Hypothalamus (tissue), 51 donors: ENCODE measurements at places on chromosomes 12 and 14.

DNA sequence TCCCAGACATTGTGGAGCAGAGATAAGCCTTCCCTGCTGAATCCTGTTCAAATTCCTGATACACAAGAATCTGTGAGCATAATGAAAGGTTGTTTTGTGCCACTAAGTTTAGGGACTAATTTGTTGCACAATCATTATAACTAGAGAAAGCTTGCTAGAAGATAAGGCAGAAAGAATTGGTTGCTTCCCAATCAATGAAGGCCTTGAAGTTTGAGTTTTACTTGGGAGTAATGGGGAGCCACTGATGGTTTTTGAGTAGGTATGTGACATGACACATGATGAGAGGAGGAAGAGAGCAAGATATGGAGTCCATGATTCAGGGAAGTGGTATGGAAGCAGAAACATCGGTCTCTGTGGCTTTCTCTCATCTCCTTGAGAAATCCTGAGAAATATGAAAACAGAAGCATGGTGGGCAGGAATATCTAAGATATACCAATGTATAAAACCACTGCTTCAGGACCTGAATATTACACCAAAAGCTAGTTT is 13.3 kb upstream of the TCP11L2 start:
- DNase-seq = no peak

DNA sequence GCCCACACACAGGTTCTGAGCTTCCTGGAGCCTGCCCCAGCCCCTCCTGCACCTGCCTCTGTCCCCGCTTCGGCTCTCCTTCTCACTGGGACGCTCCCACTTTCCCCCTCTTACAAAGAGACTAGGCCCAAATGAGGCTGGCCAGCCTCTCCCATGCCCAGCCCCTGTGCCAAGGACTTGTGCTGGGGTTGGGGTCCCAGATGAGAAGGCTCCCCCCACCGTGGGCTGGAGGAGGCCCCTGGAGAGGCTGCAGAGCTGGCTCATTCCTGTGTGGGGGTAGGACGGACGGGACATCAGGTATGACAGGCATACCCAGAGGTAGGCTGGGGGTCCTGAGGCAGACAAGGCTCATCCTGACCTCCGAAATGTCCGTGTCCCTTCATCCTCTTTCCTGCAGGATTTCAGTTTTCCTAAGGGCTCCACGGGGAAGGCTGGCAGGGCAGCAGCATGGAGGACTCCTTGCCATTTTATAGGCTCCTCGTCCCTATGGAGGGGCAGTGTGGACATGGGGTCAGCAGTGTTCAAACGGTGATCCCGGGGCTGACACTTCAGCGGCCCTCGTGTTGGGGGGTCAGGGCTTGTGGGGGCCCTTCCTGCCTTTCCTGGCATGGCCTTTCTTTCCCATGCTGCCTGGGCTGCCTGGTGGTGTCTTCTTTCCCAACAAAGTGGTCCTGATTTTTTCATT is 49.1 kb upstream of the MEG3 start:
- DNase-seq = no peak

DNA sequence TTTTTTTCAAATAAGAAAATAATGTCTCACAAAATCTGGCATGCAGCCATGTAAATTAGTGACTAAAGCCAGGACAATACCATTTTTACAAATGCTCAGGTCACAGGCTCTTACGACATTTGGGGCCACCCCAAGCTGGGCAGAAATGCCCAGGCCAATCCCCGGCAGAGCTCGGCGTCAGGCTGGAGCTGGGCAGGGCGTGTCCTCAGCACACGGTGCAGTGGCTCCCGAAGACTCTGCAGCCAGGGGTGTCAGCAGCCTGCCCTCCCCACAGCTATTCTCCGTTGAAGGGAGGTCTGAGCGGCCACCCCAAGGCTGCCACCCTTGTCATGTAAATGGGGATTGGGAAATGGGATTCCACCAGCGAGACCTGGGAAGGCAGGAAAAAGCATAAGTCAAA is 158.6 kb downstream of the DICER1 start:
- no peak for DNase-seq

GRCh38 chr12:18243238-18243637 is 18.1 kb upstream of the PIK3C2G start:
- DNase-seq = no peak

GRCh38 chr14:57818511-57818910 is 47.4 kb downstream of the SLC35F4 start:
- no peak for DNase-seq

DNA sequence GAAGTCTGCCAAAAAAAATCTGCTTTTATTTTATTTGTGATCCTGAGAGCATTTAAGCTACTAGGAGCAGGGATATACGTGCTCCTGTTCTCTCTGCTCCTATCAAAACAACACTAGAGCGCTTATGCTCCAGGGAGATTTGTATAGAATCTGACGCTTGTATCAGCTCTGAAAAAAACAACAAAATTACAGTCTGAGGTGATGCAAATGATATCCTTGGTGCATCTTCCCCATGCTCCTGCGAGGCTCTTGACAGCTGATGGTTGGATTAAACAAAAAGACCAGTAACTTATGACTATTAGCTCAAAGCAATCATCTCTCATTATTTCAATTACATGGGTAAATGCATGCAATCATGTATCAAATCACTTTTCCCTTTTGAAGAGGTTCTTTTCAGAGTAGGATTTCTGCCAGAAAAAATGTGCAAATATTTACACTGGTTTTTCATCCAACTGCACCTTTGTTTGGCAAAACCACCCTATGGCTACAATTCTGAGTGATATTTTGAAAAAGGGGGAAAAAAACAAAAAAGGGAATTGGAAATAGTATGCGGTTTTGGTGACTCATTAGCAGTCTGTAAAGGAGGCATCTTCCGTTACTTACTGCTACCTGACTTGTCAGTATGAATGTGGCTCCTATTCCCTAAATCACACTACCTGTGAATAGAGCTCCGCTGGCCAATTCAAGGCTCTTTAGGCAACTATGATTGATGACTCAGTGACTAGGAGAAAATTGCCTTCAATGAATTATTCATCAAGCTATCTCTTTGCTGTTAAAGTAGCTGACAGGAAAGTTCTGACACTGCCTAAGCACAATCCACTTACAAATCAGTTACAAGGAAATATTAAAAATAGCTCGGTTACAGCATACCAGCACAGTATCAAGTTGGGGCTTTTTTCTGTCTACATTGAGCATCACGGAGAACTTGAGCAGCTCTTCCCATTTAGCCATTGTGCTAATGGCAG is 450.0 kb downstream of the FOXG1 start:
- no peak for DNase-seq

GRCh38 chr12:116143909-116144308 is 133.6 kb downstream of the MED13L start:
- no peak for DNase-seq

DNA sequence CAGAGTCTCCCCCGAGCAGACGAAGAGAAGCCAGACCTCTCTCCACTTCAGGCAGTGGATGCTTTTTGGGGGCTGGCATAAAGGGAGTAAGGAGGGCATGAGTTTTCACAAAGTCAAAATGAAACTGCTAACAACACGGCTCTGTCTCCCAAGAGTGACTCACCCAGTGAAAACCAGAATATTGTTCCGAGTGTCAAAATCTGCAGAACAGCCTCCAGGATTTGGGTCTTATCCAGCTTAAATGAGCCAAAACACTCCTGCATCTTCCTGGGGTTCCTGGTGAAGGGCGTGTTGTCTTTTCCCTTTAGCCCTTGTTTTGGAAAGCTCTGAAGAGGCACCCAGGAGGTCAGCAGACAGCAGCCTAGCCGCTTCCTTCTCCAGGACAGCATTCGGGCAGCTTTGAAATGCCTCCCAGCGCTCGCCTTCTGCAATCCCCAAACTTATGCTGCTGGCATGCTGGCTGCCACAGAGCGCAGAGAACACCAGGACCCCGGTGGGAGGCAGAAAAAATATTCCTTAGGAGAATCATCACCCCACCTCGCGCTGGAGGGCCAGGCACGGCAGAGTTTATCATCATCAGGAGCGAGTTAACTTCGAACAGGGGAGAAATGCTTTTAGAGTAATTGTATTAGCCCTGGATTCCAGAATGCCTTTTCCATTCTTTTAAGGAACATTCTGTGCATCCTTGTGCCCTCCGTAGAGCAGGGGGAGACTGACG is 117.7 kb upstream of the NCOR2 start:
- no peak for DNase-seq

DNA sequence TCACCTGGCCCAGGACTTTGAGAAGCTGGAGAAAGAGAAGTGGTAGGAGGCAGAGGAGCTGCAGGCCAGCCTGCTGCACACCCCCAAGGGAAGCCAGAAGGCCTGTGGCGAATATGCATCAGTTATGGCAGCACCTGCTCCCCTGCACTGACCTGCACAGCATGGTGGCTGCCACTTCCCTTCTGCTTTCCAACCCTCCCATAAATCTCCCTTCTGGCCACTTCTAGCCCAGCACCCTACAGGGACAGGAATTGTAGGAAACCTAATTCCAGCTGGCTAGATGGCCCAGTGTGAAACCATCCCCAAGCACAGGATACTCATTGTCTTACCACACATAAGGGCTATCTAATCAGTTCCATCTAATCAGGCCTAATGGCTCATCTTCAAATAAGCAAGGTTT is 136.3 kb downstream of the TBX3 start:
- DNase-seq = no peak

DNA sequence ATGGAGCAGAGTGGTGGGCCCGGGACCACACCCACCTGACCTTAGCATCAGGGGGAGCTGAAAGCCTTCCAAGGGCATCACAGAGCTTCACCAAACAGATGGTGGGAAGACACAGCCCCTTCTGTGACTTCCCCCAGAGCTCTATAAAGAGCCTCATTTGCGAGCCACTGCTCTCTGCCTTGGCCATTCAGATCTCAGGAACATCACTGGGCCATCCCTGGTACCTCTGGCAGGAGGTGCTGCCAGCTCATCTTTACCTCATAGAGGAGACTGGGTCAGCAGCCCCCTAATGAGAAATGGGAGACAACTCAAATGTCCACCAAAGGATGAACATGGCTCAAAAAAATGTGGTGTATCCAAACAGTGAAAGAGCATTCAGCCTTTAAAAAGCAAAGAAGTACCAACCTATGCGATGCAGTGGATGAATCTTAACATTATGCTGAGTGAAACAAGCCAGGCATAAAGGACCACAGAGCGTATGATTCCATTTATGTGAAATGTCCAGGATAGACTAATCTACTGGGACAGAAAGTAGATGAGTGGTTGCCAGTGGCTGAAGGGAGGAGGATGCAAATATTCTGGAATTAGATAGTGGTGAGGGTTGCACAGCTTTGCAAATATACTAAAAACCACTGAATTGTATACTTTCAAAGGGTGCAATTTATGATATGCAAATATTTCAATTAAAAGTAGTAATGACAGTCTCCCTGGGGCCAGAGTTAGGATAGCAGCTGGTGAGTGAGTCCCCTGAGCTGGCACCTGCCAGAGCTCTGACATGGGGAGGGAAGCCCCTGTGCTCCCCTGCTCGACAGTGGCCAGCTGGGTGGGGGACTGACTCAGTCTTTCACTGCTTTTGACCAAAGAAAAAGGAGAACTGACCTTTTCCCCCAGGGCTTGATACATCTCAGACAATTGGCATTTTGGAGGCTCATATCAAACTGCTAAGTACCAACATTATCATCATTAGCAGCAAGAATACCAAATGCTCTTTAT is 116.6 kb downstream of the GCH1 start:
- no peak for DNase-seq

- no peak for DNase-seq
Measured at GRCh38 chr12:128940974-128941373, 87.7 kb downstream of the GLT1D1 start.

GRCh38 chr12:66683073-66683472 is 4.2 kb upstream of the GRIP1 start:
- no peak for DNase-seq

- peak; percentile 8 for DNase-seq
Measured at GRCh38 chr12:753611-754472, 1.5 kb downstream of the WNK1 start.
